Inflammatory macrophage treated with lipopolysaccharide for 4 hours (primary cell): ENCODE measurements at places on chromosomes 2 and 18.

- no peak for DNase-seq
These were observed 29.6 kb upstream of the PXDN start for GRCh38 chr2:1773883-1774282.

DNA sequence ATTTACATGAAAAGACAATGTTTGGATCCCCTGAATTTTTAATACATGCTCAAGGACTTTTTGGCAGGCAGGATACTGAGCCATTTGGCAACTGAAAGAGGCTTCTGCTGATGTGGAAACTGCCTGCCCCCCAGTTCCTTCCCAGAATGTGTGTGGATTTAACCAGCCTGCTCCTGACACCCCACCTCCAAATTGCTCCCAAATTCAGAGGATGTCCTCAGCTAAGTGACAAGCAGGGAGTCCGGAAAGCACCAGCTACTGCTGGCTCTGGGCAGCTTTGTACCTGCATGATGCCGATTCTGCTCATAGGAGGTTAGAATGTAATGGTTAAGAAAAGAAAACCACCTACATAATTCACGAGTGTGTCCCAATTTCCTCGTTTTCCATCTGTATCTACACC lies 197.5 kb downstream of the CDH20 start:
- no peak for DNase-seq

GRCh38 chr2:48129293-48129950 lies 223.1 kb upstream of the FBXO11 start:
- DNase-seq: no peak

- DNase-seq: peak; percentile 66
These were observed 362.5 kb upstream of the ACVR2A start for GRCh38 chr2:147482111-147482895.

DNA sequence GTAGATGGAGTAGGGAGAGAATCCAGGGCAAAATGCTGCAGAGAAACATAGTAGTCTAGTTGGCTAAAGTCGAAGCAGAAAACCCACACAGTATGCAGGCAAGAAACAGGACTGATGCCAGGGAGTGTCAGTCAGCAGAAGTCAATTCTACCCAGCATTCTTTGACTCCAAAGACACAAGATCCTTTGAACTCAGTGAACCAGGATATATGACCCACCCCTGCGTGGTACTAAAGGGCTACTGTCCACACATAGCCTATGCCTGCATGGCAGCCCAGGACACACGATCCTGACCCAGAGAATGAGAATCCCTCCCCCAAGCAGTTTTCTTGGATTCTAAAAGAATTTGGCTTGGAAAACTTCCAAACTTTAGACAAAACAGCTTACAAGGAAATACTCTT lies 42.5 kb downstream of the ALK start:
- no peak for DNase-seq

DNA sequence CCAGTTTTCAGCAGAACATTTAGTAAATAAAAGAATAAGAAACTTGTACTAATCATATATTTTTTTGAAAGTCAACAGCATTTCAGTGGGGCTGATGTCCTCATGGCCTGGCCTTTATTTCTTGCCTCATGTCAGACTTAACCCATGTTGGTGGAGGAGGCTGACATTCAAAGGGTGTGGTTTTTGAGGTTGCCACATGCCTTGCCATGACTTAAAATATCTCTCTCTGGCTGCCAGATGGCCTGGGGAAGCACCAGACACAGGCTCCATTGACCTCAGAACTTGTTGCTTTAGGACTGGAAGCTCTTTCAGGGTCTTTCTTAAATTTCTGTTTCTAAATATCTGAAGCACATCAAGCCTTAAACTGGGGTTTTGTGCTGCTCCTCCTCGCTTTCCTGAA lies 32.5 kb upstream of the CD28 start:
- peak; percentile 94 for DNase-seq

GRCh38 chr18:34709104-34709503 lies 994 bp upstream of the DTNA start:
- DNase-seq: peak; percentile 84

DNA sequence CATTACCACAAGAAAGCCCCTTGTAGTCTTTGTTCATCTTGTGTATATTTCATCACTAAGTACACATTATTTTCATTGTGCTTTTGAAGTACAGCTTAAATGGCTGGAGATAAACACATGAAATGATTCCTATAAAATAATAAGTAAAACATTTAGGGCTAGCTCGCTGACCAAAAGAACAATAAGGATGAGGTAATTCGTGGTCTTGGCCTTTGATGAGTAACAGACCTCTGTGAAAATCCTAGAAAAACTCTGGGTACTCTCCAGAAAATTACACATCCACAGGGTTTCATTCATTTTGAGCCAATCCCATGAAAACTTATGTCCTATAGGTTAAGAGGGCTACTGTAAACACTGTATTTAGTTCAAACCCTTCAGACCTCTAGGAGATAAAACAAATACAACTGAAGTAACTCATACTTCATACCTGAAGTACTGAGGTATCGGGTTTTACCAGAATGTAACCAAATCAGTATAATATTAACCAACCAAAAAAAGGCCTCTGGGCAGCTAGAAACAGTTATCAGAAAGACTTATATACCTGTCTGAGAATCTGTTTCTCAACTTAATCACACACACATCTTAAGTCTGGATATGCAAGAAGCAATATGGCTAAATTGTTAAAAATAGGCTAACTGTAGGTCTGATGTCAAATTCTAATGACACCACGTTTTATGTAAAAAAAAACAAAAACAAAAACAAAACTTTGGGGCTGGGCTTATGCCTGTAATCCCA lies 31.0 kb downstream of the CFAP36 start:
- peak; percentile 36 for DNase-seq

DNA sequence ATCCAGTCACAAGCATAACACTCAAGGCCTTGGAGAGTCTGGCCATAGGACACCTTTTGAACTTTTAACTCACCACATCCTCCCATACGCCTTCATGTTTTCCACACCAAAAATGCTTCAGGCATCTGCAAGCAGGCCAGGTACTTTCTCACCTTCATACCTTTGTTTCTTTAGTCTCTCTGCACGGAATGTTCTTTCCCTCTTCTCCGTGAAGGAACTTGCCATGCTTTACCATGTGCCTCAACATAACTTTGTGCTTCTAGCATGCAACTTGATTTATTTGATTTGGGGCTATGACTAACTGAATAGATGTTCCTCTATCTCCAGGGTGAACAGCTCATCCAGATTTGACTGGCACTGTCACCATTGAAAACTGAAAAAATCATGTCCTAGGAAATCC lies 141.7 kb upstream of the ACVR2A start:
- DNase-seq: no peak

GRCh38 chr2:85736456-85737355 lies 17.1 kb upstream of the ATOH8 start:
- DNase-seq: no peak

DNA sequence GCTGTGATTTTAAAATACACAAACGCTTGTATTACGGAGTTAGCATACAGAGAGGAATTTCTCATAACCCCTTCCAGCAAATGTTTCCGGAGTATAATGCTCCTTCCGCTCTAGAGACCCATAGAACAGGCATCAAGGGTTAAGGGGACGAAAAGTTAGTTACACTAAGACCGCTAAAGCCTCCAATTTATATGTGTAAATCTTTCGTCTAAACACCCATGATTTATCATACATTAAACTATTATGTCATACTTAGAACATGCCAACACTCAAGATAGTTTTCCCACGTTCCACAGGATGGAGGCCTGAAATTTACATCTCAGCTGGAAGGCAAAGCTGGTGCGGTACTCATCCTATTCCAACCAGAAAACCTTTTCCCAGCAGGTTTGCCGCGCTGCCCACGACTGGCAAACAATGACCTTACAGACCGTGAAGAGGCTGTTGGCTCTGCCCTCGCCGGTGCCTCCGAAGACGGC lies 650 bp downstream of the ORMDL1 start:
- DNase-seq: peak; percentile 35

GRCh38 chr2:159188449-159188848 lies 98.1 kb downstream of the WDSUB1 start:
- DNase-seq: no peak
